ENCODE measurements at places on chromosomes 11 and 22. TPM values are rescaled to one million over a fixed set of nuclear protein-coding genes. Genes with fewer than 3 reads are reported as not detected.
A peak's percentile ranks its signal among the peaks of the same experiment; 100 is the strongest.

The ACTN3 gene
- not detected for total RNA-seq

DNA sequence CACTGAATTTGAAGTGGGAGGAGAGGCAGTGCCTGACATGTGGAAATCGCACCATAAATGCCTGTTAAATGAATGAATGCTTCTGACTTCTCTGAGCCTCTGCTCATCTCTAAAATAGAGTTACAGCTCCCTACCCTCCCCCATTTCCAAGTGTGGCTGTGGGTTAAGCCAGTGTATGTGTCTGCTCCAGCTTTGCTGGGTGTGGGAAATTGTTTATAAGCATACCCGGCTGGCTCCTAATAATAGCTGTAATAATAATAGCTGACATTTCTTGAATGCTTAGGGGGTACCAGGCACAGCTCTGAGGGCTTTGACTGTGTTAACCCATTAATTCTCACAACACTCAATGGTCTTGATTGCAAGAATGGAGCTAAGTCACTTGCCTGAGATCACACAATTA lies 7.0 kb upstream of the FCHSD2 start:
- no peak for DNase-seq
- H3K36me3 ChIP-seq = no peaks in the 10 kb centered on the region
- H3K27me3 ChIP-seq = no peaks in the 10 kb centered on the region

The MPPED1 gene
- not detected for total RNA-seq

The UFD1 gene
- total RNA-seq = 284 TPM

- H3K27ac ChIP-seq = no peak overlapping the region
- no peak for DNase-seq
- no peaks in the 10 kb centered on the region for H3K4me1 ChIP-seq
Measured at GRCh38 chr11:112481893-112482292, 221.2 kb upstream of the PLET1 start.

DNA sequence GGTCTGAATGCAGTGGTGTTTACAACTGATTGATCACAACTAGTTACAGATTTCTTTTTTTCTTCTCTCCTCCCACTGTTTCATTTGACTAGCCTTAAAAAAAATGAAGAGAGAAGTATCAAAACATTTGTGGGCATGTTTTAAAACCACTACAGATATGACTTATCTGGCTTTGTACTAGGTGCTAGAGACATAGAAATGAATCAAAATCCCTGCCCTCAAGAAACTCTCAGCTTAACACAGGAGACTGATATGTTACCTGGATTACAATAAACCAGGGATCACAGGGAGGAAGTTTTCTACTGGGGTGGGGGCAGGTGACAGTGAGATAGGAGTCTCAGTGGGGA lies 25.2 kb upstream of the CTR9 start:
- H3K27me3 ChIP-seq = no peaks in the 10 kb centered on the region
- no peaks in the 10 kb centered on the region for H3K36me3 ChIP-seq
- no peak for DNase-seq
- peaks cover 6% of the 10 kb centered on the region for H3K4me1 ChIP-seq

The UCP3 gene
- total RNA-seq = 0.53 TPM

- peak; percentile 6 for DNase-seq
- H3K27ac ChIP-seq = no peak overlapping the region
- no peak overlapping the region for H3K4me3 ChIP-seq
- peaks cover 19% of the 10 kb centered on the region for H3K27me3 ChIP-seq
- no peaks in the 10 kb centered on the region for H3K4me1 ChIP-seq
Measured at GRCh38 chr22:43743131-43743530, 69.0 kb downstream of the EFCAB6 start.

DNA sequence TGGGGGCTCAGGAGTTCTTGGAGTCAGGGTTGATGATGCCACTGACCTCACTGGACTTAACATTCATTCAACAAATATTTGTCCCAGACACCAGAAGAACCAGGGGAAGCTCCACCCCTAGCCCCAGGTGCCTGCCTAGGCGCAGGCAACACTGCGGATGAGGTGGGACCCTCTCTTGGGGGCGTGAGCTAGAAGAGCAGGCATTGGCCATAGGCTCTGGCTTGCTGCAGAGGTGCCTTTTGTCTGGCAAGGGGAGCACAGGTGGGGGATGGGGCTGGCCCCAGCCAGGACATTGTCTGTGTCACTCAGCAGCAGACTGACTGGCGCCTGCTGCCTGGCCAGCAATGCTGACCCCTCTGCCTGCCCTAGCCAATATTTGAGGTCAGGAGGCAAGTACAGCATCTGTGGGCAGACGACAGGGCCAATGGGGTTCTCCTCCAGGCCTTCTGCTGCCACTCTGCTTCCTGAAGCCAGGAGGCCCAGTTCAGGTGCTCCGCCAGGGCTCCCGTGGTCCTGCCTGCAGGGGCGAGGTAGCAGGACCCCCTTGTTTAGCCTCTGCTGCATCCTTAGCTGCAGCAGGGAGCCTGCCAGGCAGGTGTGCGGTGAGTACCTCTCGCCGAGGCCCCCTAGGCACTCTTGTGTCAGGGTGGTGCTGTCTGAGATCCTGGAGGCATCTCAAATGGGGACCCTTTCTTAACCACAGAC lies 4.0 kb downstream of the LINC01488 start:
- DNase-seq = no peak
- no peak overlapping the region for H3K27ac ChIP-seq
- no peaks in the 10 kb centered on the region for H3K36me3 ChIP-seq
- H3K4me3 ChIP-seq = no peak overlapping the region
- H3K27me3 ChIP-seq = peaks cover 81% of the 10 kb centered on the region

The ZNF143 gene
- total RNA-seq = 26.2 TPM

DNA sequence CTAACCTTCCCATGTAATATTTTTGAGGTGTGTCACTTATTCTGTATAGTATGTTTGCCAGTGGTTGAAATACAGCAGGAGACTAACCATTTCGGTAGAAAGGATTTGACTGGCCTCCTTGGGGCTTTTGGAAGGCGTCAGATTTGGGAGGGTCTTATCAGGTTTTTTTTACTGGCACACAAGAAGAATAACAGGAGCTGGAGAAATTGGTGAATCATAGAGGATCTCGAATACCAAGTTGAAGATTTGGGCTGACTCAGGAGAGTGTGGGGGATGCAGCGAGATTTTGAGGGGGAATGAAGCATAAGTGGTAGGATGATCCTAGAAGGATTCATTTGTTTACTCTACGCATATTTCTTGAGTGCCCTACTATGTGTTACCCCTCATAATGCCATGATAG lies 200.5 kb downstream of the DDX10 start:
- no peak overlapping the region for H3K4me3 ChIP-seq
- no peaks in the 10 kb centered on the region for H3K36me3 ChIP-seq
- H3K27me3 ChIP-seq = no peaks in the 10 kb centered on the region
- no peak for DNase-seq
- H3K27ac ChIP-seq = no peak overlapping the region

DNA sequence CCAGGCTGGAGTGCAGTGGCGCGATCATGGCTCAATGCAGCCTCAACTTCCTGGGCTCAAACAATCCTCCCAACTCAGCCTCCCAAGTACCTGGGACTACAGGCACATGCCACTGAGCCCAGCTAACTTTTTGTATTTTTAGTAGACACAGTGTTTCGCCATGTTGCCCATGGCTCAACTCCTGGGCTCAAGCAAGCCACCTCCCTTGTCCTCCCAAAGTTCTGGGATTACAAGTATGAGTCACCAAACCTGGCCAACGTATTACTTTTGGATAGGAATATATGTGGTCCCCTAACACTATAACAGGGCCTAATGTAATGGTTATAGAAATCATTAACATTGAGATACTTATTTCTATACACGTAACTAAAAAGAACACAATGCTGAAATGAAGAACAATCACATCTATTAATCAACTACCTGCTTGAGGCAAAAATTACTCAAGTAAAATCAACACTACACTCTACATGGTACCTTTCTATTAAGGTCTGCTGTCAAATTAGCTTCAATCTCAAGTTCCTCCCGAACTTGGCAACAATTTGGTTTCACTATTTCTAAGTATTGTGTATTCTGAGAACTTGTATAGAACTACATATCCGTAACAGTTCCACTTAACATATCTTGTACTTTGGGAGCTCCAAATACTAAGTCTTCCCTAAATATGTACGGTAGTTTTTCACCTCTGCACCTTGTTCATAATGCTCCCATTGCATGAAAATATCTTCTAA lies 124.9 kb downstream of the FCHSD2 start:
- no peak overlapping the region for H3K4me3 ChIP-seq
- H3K27ac ChIP-seq = no peak overlapping the region
- H3K27me3 ChIP-seq = no peaks in the 10 kb centered on the region

The CHST1 gene
- not detected for total RNA-seq

DNA sequence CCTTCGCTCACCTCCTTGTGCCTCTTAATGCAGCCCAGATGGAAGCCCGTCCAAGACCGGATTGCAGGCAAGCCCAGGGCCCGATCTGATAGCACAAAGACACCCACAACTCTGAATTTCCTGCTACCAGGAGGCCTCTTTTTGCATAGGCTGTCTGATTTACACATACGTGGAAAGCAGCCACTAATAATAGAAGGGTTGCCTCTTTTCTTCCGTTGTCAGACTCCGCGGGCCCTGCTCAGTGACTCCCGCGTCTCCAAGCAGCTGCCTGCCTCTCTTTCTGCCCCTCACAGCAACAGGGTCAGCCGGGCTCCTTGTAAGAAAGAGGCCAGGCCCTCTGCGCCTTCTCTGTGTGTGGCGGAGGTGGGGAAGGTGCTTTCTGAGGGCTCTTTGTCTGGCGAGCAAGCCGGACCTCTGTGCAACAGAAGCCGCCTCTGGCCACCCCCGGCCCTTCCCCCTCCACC lies 26.7 kb downstream of the FLI1 start:
- no peak overlapping the region for H3K4me3 ChIP-seq
- H3K36me3 ChIP-seq = no peaks in the 10 kb centered on the region
- H3K27ac ChIP-seq = no peak overlapping the region

GRCh38 chr22:22878801-22879674 lies 8.6 kb upstream of the IGLL5 start:
- H3K36me3 ChIP-seq = no peaks in the 10 kb centered on the region
- H3K4me1 ChIP-seq = peaks cover 3% of the 10 kb centered on the region
- H3K27me3 ChIP-seq = peaks cover 33% of the 10 kb centered on the region
- no peak overlapping the region for H3K27ac ChIP-seq
- peak; percentile 60 for DNase-seq

DNA sequence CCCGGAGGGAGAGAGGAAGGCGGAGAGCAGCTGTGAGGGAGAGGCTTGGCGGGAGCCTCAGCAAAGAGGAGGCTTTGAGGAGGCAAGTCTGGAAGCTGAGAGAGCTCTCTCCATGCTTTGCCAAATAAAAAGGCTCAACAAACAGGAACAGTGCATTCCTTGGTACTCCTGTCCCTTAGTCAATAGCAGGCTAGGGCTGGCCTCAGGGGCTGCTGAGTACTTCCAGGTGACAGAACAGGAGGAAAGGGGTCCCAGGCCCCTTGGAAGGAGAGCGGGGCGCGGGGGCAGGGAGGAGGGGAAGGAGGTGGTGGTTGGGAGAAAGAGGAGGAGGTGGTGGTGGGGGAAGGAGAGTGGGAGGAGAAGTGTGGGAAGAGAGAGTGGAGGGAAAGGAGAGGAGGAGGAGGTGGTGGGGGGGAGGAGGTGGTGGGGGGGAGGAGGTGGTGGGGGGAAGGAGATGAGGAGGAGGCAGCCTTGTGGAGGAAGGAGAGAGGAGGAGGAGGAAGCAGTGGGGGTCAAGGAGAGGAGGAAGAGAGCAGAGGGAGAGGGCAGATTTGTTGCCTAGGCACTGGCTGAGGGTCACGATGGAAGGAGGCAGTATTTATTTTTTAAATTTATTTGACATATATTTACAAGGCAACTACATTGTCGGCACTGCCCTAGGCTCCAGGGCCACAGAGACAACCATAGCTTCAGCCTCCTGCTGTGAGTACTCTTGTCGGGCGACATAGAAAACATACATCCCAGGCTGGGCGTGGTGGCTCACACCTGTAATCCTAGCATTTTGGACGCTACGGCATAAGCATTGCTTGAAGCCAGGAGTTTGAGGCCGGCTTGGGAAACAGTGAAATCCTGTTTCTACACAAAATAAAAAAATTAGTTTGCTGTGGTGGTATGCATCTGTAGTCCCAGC lies 74.2 kb upstream of the ZBED5 start:
- no peaks in the 10 kb centered on the region for H3K27me3 ChIP-seq
- peaks cover 9% of the 10 kb centered on the region for H3K4me1 ChIP-seq
- H3K36me3 ChIP-seq = no peaks in the 10 kb centered on the region
- DNase-seq = no peak

The CHEK1 gene
- total RNA-seq = 92.8 TPM

The OR52N5 gene
- not detected for total RNA-seq

- no peak for DNase-seq
- H3K36me3 ChIP-seq = peaks cover 4% of the 10 kb centered on the region
- no peaks in the 10 kb centered on the region for H3K4me1 ChIP-seq
- no peaks in the 10 kb centered on the region for H3K27me3 ChIP-seq
- H3K27ac ChIP-seq = no peak overlapping the region
- H3K4me3 ChIP-seq = no peak overlapping the region
Measured at GRCh38 chr11:35675901-35676610, 13.5 kb downstream of the TRIM44 start.

GRCh38 chr11:67373648-67374570 lies 511 bp upstream of the CLCF1 start:
- H3K27ac ChIP-seq = peak overlapping the region; percentile 95
- no peaks in the 10 kb centered on the region for H3K27me3 ChIP-seq
- peak overlapping the region; percentile 96 for H3K4me3 ChIP-seq

The KIRREL3 gene
- not detected for total RNA-seq

GRCh38 chr11:114168691-114169090 lies 109.2 kb downstream of the ZBTB16 start:
- H3K4me1 ChIP-seq = no peaks in the 10 kb centered on the region
- no peak overlapping the region for H3K4me3 ChIP-seq
- H3K27ac ChIP-seq = no peak overlapping the region
- DNase-seq = no peak
- H3K36me3 ChIP-seq = no peaks in the 10 kb centered on the region

GRCh38 chr11:128667873-128668272 lies 26.0 kb upstream of the FLI1 start:
- no peaks in the 10 kb centered on the region for H3K36me3 ChIP-seq
- no peak overlapping the region for H3K27ac ChIP-seq
- no peak overlapping the region for H3K4me3 ChIP-seq
- no peak for DNase-seq
- H3K4me1 ChIP-seq = no peaks in the 10 kb centered on the region

- no peaks in the 10 kb centered on the region for H3K4me1 ChIP-seq
- H3K36me3 ChIP-seq = peaks cover 6% of the 10 kb centered on the region
- no peak overlapping the region for H3K4me3 ChIP-seq
- H3K27ac ChIP-seq = peak overlapping the region; percentile 27
- H3K27me3 ChIP-seq = no peaks in the 10 kb centered on the region
Measured at GRCh38 chr11:87300640-87301380, 263.1 kb downstream of the TMEM135 start.

DNA sequence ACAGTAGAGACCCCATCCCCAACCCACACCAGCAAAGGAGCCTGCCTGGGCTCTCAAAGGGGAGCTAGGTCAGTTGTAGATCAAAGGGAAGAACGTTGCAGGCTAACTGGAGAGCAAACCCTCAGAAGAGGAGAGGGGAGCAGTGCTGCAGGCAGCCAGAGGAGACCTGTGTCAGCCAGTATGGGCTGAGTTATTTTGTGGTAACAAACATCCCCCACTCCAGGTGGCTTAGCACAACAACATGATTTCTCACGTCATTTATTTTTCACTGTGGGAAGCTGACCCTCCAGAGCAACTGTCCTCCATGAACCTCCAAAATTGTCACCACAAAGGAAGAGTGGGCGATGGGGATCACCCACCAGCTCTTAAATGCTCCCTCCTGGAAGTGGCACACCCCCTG lies 19.8 kb upstream of the SHANK2 start:
- no peaks in the 10 kb centered on the region for H3K36me3 ChIP-seq
- no peaks in the 10 kb centered on the region for H3K4me1 ChIP-seq
- no peak overlapping the region for H3K4me3 ChIP-seq
- DNase-seq = no peak
- H3K27me3 ChIP-seq = peaks cover 15% of the 10 kb centered on the region

The TMEM86A gene
- 0.74 TPM for total RNA-seq

The RAB38 gene
- total RNA-seq = 1.5 TPM

GRCh38 chr22:44112191-44112590 lies 68.5 kb upstream of the PARVG start:
- no peak overlapping the region for H3K27ac ChIP-seq
- no peaks in the 10 kb centered on the region for H3K4me1 ChIP-seq
- H3K36me3 ChIP-seq = no peaks in the 10 kb centered on the region
- DNase-seq = no peak

The MPPED2 gene
- not detected for total RNA-seq

The PLAAT4 gene
- total RNA-seq = 0.80 TPM

All from K562 (cell line).